ENCODE measurements at places on chromosomes 11 and 22.

GRCh38 chr11:125923012-125923579, 18.8 kb downstream of the DDX25 start:
- peak; percentile 54 for DNase-seq

DNA sequence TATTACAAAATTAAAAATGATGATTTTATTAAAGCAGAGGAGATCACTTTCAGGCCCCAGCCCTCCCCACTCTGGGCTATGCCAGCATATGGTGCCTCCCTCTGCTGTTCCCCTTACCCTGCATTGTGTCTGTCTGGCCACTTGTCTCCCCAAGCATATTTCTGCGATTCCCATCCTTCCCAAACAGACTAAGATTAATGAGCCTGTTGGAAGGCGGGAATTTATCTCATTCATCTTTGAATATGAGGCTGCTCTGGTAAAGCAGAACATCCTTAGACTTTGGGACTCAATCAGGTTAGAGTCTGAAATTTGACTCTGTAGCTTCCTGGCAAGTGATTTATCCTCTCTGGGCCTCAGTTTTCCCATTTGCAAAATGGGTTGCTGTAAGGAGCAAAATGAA, 25.7 kb downstream of the AMPD3 start:
- DNase-seq = no peak

DNA sequence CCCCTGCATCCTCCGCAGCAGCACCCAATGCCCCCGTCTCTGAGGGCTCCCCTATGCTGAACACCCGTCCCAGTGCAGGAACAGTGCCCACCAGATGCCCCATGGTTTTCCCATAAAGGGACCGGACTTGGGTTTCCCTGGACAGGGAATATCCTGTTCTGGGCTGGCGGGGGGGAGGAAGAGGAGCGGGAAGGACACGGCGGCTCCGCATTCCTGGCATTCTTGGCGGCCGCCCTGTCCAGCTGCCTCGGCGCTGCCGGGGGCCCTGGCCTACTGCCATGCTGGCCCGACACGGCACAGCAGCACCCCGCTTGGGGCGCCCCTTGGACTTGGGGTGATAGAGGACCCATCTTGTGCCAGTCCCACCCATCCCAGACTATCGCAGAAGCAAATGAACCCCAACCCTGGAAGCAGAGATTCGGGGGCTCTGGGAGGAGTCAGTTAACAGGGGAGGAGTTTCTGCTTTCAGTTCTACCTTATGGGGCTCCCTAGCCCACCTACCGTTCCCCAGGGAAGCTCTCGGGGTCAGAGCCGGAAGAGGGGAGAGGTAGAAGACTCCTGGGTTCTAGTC, 23.7 kb upstream of the CBX7 start:
- DNase-seq = no peak

GRCh38 chr22:45877036-45877380, 100.0 kb downstream of the WNT7B start:
- no peak for DNase-seq

GRCh38 chr22:42720263-42721044, at the start of gene A4GALT:
Gene A4GALT, minus strand, starts transcription at chr22:42720870. Its CDS starts 26,919 bp downstream, at chr22:42693951.
- DNase-seq = no peak

DNA sequence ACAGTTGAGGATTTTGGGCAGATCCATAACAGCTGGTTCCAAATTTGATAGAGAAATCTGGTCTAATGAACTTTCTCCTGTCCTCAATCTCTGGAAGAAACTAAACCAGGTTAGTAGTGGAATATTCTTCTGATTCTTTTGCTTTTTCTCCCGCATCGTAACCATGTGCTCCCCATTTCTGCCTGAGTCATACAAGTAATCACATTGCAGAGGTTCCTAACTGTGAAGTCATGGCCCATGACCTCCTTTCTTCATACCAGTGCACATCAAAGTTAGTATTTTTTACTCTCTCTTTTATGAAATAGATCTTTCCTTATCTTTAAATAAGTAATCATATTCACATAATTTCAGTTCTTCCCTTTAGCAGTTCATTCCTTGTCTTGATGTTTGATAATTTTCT, 249.0 kb downstream of the DYNC2H1 start:
- peak; percentile 5 for DNase-seq

- no peak for DNase-seq
These were observed 540.7 kb upstream of the CADM1 start for GRCh38 chr11:116044941-116045340.

- no peak for DNase-seq
These were observed 21.6 kb upstream of the RFPL2 start for GRCh38 chr22:32226326-32227104.

- DNase-seq = no peak
These were observed 351.3 kb downstream of the LARGE1 start for GRCh38 chr22:33569018-33569417.
